ENCODE measurements at places on chromosomes 4 and X.

- peak; percentile 55 for DNase-seq
These were observed 3.5 kb downstream of the EPGN start for GRCh38 chr4:74311696-74312313.

DNA sequence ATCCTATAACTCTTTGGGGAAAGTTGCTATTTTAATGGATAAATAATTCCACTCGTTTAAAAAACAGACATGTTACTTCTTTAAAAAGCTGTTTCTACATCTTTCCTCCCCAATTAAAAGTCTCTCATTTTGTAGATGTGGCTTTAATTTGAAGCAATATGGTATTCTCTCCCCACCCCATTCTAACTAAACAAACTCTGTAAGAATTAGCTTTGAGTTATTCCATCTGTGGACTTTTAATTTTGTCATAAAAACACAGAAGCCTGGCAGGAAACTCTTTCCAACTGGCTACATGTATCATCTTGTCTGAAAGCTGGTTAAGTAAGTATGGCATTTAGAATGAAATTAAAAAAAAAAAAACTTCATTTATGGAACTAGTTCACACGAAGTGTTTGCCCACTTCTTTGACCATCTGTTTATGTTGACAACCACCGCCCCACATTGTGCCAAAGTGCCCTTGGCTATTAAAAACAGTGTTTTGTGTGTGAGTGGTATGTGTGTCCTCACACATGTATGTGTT, 140.3 kb downstream of the NAA11 start:
- DNase-seq, result no peak

DNA sequence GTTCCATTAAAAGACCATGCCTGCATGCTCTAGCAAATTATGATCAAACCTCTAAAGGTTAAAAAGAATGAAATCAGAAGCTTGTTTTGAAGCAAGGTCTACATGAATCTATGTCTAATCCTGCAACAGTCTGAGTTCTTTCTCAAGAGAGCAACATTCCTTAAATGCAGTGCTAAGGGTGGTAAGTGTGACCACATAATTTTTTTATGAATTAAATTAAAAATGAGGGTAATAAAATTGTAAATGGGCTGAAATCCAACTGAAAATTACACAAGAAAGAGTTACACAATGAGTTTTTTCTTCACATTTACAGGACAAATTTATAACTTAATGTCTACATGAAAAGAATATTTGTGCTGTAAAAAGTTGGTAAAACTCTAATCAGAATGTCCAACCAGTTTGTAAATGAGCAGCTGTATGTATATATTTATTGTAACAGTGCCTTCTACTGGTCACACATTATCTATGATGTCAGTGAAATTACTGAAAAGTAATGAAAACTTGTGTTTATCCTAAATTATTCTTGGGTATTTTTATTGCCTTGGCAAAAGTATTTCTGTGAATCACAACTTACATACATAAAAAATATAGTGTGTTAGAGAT, 336.3 kb upstream of the PITX2 start:
- DNase-seq, result peak; percentile 20

- no peak for DNase-seq
These were observed 715.6 kb upstream of the AADAT start for GRCh38 chr4:170805352-170805751.

DNA sequence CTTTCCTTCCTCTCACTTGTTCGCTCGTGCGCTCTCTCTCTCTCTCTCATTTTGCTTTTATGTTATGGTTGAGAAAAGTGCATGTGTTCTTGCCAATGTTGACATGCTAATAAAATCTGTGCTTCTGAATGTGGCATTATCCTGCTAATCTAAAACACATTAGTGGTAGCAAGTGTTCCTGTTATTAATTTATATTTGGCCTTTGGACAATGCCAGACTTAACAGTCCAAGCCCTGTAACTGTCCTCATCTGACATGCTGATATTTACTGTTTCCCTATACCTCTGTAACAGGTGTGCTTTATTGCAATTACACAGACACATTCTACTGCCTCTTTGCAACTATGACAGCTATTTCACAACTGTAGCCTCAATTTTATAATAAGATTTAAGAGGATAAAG, 2.7 kb downstream of the PPARGC1A start:
- DNase-seq, result no peak

DNA sequence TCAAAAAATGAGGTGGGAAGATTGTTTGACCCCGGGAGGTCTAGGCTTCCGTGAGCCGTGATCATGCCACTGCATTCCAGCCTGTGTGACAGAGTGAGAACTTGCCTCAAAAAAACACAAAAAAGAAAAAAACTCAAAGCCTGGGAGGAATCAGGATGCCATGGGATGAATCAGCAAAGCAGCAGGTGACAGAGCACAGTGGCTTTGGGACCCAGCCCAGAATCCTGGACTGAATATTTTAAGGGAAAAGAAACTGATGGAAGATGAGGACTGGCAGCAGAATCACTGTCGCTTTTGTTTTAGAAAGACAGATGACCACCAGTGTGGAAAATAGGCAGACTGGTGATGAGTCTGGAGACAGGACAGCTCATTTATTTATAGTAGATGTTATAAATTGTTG, 16.6 kb downstream of the S100G start:
- no peak for DNase-seq

DNA sequence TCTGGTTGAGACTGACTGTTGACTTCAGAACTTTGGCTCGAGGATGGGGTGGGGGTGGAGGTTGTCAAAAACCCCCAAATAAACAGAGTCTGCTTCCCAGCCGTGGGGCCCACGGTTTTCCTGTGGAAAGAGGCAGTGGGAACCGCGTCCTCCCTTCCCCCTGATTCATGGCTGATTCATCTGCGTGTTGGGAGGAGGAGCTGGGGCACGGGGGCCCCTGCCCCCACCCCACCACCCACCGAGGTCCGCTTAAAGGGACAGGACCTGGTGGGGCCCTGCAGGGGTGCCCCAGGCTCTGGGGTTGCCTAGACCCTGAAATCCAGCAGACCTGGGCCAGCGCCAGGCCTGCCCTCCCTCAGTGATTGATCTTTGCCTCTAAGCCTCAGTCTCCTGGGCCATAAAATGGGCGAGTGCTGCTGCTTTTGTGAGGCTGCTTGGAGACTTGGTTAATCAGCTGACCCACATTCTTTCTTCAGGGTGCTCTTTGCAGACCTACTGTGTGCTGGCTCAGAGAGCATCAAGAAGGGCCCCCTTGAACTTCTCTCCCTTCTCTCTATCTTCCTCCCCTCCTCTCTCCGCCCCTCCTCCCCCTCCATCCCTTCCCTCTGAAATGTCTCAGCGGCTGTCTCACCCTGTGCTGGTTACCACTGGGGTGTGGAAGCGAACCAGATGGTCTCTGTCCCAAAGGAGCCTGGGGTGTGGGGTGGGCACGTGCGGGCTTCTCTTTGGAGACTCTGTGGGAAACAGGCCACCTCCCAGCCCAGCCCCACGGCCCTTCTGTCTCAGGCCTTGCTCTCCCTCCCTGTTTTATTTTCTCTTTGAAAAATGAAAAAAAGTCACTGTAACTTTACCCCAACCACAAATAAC, 9.1 kb downstream of the HTRA3 start:
- DNase-seq, result peak; percentile 91

DNA sequence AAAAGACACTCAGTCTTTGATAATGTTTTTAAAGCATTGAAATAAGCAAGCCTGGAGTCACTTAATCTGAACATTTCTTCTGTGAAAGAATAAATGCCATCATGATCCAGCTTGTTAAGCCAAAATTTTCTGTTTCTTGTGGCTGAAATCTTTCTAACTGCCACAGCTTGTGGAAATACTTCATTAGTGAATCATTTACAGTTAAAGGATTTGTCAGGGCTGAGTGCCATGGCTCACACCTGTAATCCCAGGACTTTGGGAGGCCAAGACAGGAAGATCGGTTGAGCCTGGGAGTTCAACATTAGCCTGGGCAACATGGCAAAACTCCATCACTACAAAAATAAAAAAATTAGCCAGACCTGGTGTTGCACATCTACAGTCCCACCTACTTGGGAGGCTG, 93.3 kb upstream of the PDE5A start:
- DNase-seq, result no peak

DNA sequence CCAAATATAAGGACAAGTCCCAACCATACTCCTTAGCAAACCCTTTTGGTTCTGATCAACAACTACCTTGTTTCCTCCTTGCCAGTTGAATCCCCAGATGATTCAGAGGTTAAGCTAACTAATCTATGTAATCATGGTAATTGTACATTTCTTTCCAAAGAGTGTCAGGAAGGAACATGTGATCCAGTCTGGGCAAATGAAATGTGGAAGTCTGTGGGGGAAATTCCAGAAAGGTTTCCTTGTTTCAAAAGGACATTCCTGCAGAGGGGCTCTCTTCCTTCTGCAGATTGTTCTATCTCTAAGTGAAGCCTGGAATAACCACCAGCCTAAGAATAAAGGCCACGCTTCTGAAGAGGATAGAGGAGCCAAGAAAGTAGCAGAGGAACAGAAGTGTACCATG, 7.0 kb downstream of the PRSS12 start:
- no peak for DNase-seq

GRCh38 chrX:63754136-63754859, 30.7 kb downstream of the ARHGEF9 start:
- no peak for DNase-seq

DNA sequence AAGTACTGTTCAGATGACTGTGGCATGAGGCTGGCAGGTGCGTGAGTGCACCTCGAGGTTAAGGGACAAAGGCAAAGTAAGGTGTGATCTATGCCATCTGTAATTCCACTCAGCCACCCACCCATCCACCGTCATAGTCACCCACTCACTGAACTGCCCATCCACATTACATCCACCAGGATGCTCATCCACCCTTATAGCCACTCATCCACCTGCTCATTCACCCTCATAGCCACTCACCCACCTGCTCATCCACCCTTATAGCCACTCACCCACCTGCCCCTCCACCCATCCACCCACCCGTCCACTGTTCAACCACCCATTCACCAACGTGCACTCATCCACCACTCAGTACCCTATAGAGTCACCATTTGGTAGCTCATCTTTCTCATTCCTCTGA, 64.1 kb upstream of the UXT start:
- no peak for DNase-seq

DNA sequence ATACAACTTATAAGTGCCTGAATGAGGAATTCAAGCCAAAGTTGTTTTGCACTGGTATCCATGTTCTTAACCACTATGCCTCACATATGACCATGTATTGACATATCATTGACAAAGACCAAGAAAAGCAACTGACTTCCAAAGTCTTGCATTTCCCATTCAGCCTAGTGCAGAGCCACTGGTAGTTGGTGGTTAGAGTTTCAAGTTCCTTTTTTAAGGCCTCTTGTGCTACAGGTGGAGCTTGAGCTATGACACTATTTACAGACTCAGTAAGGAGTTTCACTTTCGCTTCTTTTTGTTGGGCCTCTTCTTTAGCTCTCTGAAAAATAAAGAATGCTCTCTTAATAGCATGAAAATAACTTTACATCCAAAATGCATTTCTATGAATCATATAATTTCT, 763.0 kb downstream of the DMD start:
- DNase-seq, result no peak

DNA sequence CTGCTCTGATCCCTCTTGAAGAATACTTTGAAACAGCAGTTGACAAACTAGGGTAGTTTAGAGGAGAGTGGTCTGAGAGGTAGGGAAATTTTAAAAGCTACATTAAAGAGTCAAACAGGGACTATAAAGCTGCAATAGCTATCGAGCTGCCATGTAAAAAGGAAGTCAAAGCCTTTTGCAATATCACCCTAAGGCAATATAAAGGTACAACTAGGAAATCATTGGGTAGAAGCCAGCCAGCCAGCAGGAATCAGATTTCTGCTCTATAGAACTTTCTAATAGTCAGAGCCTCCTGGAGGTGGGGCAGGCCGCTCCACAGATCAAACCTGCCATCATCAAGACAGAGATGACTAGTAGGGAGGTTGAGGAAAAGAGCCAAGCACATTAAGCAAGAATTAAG, 15.2 kb upstream of the PHOX2B start:
- DNase-seq, result no peak

- no peak for DNase-seq
These were observed 110.6 kb upstream of the PPARGC1A start for GRCh38 chr4:24000470-24000831.

- DNase-seq, result no peak
These were observed 147.5 kb upstream of the TTC29 start for GRCh38 chr4:147093206-147093605.

DNA sequence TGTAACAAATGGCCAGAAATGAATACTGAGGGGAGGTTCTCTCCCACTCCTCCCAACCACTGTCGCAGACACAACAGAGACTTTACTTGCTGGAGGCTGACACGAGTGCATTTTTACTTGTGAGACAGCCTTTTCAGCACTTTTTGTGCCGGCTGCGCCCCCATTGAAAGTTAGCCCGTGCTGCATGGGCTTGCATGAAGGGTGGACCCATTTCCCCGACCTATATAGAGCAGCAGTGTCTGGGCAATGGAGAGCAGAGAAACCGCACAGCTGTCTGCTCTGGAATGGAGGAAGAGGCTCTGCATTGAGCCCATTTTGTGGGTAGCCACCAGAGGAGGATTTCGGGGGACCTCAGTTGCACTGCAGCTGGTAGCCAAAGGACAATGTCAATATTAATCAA, 208.8 kb downstream of the UGT8 start:
- no peak for DNase-seq

DNA sequence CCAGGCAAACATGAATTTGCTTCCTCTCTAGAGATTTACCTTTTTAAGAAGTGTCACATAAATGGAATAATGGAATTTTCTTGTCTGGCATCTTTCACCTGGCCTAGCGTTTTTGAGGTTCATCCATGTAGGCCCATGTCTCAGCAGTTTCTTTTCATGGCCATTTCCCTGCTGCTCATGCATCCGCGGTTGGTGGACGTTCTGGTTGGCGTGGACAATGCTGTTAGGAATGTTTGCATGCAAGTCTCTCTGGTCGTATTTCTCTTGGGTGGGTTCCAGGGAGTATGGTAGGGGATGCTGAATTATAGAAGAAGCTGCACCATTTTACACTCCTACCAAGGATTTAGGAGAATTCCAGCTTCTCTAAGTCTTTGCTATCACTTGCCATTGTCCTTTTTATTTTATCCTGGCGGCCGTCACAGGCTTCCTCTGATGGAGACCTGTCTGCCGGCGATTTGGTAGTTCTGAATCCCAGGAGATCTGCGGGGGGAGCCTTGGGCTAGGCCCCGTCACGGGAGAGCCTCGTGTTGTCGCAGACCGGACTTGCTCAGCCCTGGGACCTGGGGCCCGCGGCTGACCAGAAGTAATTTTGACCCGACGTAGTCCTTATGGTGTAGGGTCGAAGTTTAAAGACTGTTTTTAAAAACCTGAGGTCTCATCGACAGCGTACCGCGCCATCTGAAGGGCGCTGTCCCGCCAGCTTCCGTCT, 56.9 kb upstream of the TADA2B start:
- DNase-seq, result peak; percentile 47

DNA sequence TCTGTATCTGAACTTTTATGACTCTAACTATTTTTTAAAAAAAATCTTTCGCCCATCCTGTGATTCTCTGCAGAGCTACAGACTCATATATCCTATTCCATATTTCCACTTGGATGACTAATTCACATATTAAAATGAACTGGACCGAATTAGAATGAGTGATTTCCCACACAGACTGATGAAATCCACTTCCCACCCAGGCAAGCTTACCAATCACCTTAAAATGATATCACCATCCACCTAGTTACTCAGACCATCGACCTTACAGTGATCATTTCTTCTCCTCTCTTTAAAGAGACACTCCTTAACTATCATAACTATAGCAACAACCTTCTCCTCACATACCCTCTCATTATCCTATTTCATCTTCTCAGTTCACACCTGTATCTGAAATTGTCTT, 34.1 kb upstream of the GUCY1B1 start:
- no peak for DNase-seq
